ENCODE measurements at places on chromosomes 6 and 20. TPM values are rescaled to one million over a fixed set of nuclear protein-coding genes. Genes with fewer than 3 reads are reported as not detected.

The SAMD5 gene
- total RNA-seq = 3.8 TPM

The STMND1 gene
- not detected for total RNA-seq

The BANF2 gene
- total RNA-seq = not detected

The APCDD1L gene
- total RNA-seq = 0.23 TPM

The CALHM4 gene
- 2.6 TPM for total RNA-seq

The TCEA2 gene
- 10.7 TPM for total RNA-seq

DNA sequence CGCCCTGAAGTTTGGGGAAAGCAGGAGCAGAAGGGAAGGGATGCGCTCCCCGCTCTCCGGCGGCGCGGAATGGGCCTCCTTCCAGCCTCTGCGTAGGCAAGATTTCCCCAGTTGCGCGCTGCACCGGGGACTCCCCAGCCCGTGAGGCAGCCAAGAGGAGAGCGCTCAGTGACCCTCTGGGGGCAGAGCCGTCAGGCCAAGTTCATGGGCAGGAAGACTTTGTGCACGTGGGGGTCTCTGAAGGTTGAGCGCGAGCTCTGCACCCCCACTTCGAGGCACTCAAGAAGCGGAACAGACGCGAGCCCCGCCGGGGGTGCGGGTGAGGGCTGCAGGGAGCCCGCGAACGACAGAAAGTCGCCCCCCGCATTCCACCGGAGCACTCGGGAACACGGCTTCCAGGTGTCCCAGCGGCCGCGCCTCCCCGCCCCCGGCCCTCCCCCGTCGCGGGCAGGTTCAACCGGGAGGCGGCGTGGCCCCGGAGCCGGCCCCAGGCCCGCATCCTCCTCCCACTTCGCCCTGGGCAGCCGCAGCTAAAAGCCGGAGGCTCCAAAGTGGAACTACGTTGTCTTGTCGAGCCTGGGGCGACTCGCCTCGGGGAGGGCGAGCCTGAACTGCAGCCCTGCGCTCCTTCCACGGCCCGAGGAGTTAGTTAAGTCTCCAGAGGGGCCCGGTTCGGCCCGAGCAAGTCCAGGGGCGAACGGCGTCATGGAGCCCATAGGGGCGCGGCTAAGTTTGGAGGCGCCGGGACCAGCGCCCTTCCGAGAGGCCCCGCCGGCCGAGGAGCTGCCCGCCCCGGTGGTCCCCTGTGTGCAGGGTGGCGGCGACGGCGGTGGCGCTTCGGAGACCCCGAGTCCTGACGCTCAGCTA lies at the start of gene PPP1R3G:
TSS of gene PPP1R3G (plus strand) at position 561 of the 867 bp plus-strand sequence. CDS start at position 706, 145 bp downstream.
- DNase-seq = no peak
- H3K4me1 ChIP-seq = peaks cover 43% of the 10 kb centered on the region
- H3K27me3 ChIP-seq = peaks cover 20% of the 10 kb centered on the region
- peak within 1 kb of the TSS; percentile 82 for H3K27ac ChIP-seq

DNA sequence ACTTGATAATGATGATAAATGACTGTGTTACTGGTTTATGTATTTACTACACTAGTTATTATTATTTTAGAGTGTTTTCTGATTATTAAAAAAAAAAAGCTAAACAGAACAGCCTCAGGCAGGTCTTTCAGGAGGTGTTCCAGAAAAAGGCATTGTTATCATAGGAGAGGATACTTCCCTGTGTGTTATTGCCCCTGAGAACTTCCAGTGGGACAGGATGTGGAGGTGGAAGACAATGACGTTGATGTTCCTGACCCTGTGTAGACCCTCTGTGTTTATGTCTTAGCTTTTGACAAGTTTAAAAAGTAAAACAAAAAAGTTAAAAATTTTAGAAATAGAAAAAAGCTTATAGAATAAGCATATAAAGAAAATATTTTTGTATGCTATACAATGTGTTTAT lies 49.1 kb downstream of the NCOA7 start:
- H3K4me1 ChIP-seq = peaks cover 11% of the 10 kb centered on the region
- H3K27me3 ChIP-seq = no peaks in the 10 kb centered on the region
- no peak for DNase-seq
- no peak overlapping the region for H3K4me3 ChIP-seq
- no peaks in the 10 kb centered on the region for H3K36me3 ChIP-seq

DNA sequence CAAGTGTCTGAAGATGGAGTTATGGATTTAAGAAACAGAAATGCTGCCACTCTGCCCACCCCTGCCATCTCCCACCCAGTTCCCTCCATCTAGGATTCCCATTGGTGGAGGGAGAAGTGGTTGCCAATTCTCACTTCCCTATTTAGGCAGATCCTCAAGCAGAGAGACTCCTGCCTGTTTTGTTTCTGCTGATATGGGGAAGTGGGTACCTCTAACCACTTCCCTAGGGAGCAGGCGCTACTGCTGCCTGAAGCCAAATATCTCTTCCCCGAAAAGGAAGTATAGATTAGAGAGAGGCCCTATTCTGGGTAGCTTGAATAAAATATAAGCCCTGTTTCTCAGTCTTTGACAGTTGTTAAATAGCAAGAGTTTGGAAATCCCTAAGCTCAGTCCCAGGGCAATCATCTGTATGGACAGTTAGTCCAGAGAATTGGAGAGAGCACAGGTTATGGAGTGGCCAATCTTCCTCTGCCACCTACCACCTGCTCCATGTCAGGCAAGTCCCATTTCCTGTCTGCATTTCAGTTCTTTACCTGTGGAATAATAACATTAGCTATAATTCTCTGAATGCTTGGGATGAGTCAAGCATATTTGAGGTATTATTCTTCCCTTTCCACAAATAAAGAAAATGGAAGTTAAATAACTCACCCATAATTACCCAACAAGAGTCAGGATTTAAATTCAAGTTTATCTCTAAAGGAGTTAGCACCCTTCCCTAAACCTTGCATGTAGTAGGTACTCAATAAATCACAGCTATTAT lies 2.6 kb upstream of the ADGB start:
- H3K27me3 ChIP-seq = no peaks in the 10 kb centered on the region
- H3K36me3 ChIP-seq = no peaks in the 10 kb centered on the region
- no peak overlapping the region for H3K27ac ChIP-seq
- H3K4me3 ChIP-seq = no peak overlapping the region
- no peak for DNase-seq

GRCh38 chr6:34223381-34223955 lies 13.2 kb upstream of the HMGA1 start:
- peaks cover 45% of the 10 kb centered on the region for H3K4me1 ChIP-seq
- peak overlapping the region; percentile 64 for H3K4me3 ChIP-seq
- H3K27me3 ChIP-seq = no peaks in the 10 kb centered on the region
- DNase-seq = peak; percentile 75

DNA sequence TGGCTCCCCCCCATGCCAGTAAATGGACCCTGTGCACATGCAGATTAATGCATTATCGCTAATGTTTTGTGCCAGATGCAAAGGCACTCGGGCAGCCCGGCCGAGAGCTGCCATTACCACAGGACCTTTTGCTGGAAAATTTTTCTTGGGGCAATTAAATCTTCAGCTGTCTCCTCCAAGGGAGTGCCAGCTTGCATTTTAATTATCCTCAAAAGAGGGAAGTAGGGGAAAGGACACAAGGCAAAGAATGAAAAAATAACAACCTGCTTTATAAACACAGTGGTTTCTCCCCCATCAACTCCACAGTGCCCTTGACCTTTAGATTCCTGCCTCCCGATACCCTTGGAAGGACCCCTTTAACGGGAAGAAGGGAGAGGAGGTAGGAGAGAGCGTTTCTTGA lies 48.2 kb downstream of the PDYN start:
- no peak for DNase-seq
- H3K4me3 ChIP-seq = no peak overlapping the region
- H3K27me3 ChIP-seq = no peaks in the 10 kb centered on the region
- peaks cover 72% of the 10 kb centered on the region for H3K4me1 ChIP-seq

DNA sequence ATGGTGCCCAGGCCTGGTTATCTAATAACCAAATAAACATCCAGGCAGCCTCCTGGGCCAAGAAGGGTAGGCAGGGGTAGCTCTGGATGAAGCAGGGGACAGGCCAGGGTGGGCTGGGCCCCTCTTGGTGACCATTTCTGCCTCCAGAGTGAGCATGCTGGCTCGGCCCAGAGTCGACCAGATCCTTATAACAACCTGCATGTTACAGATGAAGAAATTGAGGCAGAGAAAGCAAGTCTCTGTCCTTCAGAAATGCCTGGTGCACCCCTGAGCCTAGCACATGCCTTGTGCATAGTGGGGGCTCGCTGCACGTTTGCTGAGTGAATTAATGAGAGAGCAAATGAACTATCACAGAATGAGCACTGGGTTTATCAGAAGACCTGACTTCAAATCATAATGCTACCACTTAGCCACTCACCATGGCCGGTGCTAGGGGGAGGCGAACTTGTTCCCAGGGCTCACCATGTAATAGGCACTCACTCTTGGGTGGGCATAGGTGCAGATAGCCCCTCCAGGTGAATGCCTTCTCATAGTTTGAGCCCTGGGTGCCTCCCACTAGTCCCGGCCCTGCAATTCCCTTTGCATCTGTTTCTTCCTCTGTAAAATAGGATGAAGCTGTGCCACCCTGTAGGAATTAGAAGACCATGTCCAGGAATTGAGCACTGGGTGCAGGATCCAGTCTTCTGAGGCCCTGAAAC lies 3.8 kb upstream of the APCDD1L start:
- no peak for DNase-seq
- peaks cover 12% of the 10 kb centered on the region for H3K4me1 ChIP-seq
- H3K36me3 ChIP-seq = no peaks in the 10 kb centered on the region
- H3K27me3 ChIP-seq = peaks cover 23% of the 10 kb centered on the region

- H3K4me3 ChIP-seq = no peak overlapping the region
- no peak for DNase-seq
- H3K36me3 ChIP-seq = no peaks in the 10 kb centered on the region
Observed at GRCh38 chr6:2531426-2532215, 219.1 kb downstream of the MYLK4 start.

- peaks cover 5% of the 10 kb centered on the region for H3K36me3 ChIP-seq
- H3K4me1 ChIP-seq = no peaks in the 10 kb centered on the region
- DNase-seq = no peak
- H3K4me3 ChIP-seq = no peak overlapping the region
- H3K27ac ChIP-seq = no peak overlapping the region
Observed at GRCh38 chr6:20955131-20955530, 420.9 kb downstream of the CDKAL1 start.

- no peak overlapping the region for H3K4me3 ChIP-seq
- H3K27ac ChIP-seq = no peak overlapping the region
- no peaks in the 10 kb centered on the region for H3K36me3 ChIP-seq
- no peaks in the 10 kb centered on the region for H3K27me3 ChIP-seq
- no peaks in the 10 kb centered on the region for H3K4me1 ChIP-seq
Observed at GRCh38 chr6:147793871-147794643, 285.6 kb downstream of the SAMD5 start.

GRCh38 chr20:378961-379336 lies 1.6 kb upstream of the TRIB3 start:
- H3K27ac ChIP-seq = no peak overlapping the region
- DNase-seq = no peak
- H3K4me1 ChIP-seq = peaks cover 18% of the 10 kb centered on the region
- no peak overlapping the region for H3K4me3 ChIP-seq
- no peaks in the 10 kb centered on the region for H3K36me3 ChIP-seq
- H3K27me3 ChIP-seq = no peaks in the 10 kb centered on the region

DNA sequence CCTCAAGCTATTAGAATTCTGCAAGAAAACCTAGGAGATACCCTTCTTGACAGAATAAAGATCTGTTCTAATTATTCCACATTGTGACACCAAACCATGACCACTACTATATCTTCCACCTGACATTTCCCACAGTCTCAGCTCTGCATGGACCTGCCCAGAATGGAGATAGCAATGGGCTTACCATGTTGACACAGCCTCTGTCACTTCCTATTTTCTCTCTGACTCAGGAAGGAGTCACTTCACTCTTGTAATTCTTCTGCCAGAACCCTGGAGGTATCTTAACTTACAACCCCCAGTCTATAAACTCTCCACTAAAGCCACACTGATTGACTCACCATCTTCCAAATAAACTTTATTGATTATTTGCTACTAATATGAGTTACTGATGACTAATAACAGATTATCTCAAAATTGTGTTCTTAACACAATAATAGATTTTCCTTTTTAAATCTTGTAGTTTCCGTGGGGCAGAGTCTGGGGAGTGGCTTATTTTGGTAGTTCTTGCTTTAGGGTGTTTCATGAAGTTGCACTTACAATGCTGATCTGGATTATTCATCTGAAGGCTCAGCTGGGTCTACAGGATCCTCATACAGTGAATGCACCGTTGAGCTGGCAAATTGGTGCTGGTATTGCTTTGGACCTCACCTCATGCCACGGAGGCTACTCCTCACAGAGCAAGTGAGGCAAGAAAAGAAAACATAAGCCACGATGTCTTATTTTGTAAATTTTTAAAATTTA lies 869.9 kb downstream of the KIF16B start:
- no peaks in the 10 kb centered on the region for H3K36me3 ChIP-seq
- no peak overlapping the region for H3K27ac ChIP-seq
- no peaks in the 10 kb centered on the region for H3K27me3 ChIP-seq
- no peak for DNase-seq
- H3K4me1 ChIP-seq = peaks cover 7% of the 10 kb centered on the region

GRCh38 chr6:154651656-154652055 lies 81.6 kb upstream of the SCAF8 start:
- H3K4me3 ChIP-seq = no peak overlapping the region
- no peak for DNase-seq
- H3K4me1 ChIP-seq = peaks cover 23% of the 10 kb centered on the region
- no peak overlapping the region for H3K27ac ChIP-seq
- H3K36me3 ChIP-seq = no peaks in the 10 kb centered on the region

GRCh38 chr6:6885521-6886170 lies 222.1 kb upstream of the RREB1 start:
- no peaks in the 10 kb centered on the region for H3K27me3 ChIP-seq
- H3K27ac ChIP-seq = peak overlapping the region; percentile 87
- no peak overlapping the region for H3K4me3 ChIP-seq

- no peaks in the 10 kb centered on the region for H3K36me3 ChIP-seq
- peaks cover 41% of the 10 kb centered on the region for H3K4me1 ChIP-seq
- H3K27me3 ChIP-seq = no peaks in the 10 kb centered on the region
Observed at GRCh38 chr6:139473231-139473701, 98.8 kb upstream of the CITED2 start.

Measured in suprapubic skin (tissue), 4 donors.